CD4-positive, alpha-beta T cell treated with Interleukin-12 subunit alpha and Interleukin-12 subunit beta, for 1 hour (primary cell): ENCODE measurements at places on chromosomes 7 and 10.

- peak; percentile 9 for DNase-seq
Measured at GRCh38 chr7:129262324-129262723, 37.5 kb downstream of the AHCYL2 start.

DNA sequence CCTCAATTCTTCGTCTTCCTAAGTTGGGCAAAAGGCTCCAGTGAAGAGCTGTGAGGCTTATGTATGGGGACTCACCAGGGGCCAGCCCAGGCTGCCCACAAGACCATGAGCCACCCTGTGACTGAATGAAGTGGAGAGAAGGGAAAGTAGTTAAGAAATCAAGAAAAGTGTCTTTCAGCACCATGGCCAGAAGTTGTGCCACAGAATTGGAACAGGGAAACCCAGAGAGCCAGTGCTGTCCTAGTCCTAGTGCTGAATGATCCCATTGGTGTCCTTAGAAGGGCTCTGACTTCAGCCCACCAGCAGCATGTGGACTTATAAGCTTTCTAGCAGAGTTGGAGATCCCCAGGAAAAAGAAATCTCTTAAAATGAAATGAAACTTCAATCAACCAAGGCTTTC lies 37.0 kb upstream of the CCSER2 start:
- DNase-seq: no peak

DNA sequence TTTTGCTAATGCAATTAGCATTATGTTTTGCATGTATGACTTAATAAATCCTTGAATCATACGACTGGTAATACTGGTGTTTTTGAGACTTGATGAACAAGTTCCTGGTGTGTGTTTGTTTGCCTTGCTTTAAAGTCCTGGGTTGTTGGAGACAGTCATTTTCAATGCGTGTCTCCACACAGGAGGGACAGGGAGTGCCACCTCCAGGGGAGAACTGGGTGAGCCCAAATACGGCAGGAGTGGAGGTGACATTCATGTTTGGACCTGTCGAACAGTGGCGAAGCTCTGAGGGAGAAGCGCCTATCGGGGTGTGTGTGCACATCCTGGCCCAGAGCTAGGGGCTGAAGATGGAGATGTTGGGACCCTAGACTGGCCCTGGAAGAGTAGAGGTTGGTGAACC lies 43.8 kb downstream of the DAGLB start:
- DNase-seq: no peak

GRCh38 chr10:909831-910230 lies 21.7 kb downstream of the LARP4B start:
- DNase-seq: no peak

GRCh38 chr10:125550362-125550761 lies 132.6 kb downstream of the TEX36 start:
- DNase-seq: no peak

DNA sequence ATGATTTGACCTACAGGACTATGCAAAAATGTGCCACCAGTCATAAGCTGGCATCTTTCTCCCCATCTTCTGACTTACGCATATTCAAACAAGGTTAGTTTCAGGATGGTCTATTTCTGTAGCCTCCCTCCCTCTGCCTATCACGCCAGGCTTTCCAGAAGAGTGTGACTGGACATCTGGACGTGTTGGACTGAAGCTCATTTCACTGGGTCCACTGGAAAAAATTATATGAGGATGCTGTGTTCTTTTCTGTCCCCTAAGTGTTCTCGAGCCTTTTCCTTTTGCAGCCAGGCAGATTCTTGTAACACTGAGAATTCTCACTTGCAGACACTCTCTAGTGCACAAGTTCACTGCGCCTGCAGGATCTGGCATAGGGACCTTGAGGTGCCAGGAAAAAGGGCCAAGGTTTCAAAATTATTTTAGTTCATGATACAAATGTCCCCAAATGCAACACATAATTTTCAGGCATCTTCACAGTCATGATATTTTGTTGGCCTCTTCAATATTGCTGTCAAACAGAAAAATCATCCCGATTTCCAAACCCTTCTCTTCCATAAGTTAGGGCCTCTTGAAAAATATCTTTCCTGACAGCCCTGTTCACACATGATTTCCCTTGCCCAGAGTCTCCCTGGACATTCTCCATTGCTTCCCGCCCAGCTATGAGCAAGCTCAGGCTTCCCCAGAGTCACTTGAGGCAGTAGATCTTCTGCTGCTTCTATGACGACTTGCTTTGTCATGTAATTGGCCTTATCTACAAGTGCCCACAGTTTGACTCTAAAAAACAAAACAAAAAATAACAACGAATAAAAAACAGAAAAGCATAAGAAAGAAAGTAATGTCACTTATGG lies 170.4 kb downstream of the BMPER start:
- DNase-seq: no peak

DNA sequence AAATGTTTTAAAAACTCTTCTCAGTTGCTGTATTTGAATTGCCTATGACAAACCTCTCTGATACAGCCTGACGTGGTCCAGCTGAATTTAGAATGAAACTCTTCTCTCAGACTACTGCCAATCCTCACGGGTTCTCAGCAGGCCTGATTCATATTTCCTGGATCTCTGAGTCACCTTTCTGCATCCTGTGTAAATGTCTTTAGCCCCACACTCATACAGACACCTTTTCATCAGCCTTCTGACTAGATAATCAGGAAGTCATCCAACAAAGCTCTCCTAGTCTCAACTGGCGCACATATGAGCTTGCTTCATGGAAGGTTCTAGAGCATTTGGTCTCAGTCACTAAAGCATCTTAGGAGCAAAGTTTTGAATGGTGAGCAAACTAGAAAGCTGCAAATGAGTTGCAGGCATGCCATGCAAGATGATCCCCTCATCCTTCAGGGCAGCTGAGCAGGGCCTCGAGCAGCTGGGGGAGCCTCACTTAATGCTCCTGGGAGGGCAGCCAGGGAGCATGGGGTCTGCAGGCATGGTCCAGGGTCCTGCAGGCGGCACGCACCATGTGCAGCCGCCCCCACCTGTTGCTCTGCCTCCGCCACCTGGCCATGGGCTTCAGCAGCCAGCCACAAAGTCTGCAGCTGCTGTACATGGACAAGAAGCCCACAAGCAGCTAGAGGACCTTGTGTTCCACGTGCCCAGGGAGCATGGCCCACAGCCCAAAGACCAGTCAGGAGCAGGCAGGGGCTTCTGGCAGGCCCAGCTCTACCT lies 182.8 kb downstream of the ARHGAP12 start:
- no peak for DNase-seq

DNA sequence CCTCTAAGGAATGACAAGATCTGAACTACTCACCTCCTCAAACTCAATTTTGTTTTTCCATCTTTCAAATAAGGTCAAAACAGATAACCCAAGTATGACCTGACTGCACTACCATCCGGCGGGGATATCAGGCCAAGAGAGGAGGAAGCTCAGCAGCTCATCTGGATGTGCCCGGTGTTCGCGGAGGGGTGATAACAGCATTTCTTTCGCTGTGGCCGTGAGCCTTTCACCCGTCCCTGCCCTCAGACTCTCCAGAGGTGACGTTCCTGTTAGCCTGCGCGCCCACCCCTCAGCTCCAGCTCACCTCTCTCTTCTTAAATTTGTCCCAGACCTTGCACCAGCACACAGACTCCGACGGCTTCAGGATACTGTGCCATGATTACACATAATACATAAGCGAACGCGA lies 526 bp downstream of the ZNF248 start:
- DNase-seq: peak; percentile 34
